ENCODE measurements at places on chromosomes 7 and 10. TPM values are rescaled to one million over a fixed set of nuclear protein-coding genes. Genes with fewer than 3 reads are reported as not detected.

GRCh38 chr7:49780953-49781352, 7.5 kb downstream of the VWC2 start:
- no peak for DNase-seq

GRCh38 chr10:115867305-115867704, 405.7 kb downstream of the GFRA1 start:
- DNase-seq: no peak

The ZNF786 gene
- 17.7 TPM for total RNA-seq

DNA sequence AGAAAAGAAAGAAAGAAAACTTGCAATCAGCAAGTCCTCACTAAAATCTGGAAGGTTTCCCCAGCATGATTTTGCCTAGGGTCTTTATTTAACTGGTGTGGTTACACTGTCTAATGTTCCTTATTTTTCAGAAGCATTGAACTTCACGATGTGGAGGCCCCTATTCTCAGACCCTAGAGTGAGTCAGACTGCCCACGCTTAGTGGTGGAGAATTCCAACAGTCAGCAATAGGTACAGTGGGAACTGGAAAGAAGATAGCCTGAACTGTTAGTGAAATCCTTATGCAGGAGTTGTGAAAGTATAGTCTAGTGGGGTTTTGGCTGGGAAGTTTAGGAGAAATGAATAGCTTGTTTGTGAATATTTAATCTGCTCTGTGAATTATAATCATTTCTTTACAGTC, 115.0 kb downstream of the FZD1 start:
- no peak for DNase-seq

The SORBS1 gene
- total RNA-seq: 35.1 TPM

The CALY gene
- total RNA-seq: not detected

The ADCY1 gene
- 0.74 TPM for total RNA-seq

GRCh38 chr10:89574368-89574767, 39.0 kb upstream of the SLC16A12 start:
- DNase-seq: no peak

- DNase-seq: no peak
Observed at GRCh38 chr10:83930-84530, 34.9 kb upstream of the TUBB8 start.
